ENCODE measurements at places on chromosomes 16 and 17.

- DNase-seq = peak; percentile 43
Measured at GRCh38 chr16:56617212-56618085, 8.1 kb upstream of the MT1E start.

- peak; percentile 77 for DNase-seq
Measured at GRCh38 chr17:49637050-49637449, 40.8 kb downstream of the SPOP start.

DNA sequence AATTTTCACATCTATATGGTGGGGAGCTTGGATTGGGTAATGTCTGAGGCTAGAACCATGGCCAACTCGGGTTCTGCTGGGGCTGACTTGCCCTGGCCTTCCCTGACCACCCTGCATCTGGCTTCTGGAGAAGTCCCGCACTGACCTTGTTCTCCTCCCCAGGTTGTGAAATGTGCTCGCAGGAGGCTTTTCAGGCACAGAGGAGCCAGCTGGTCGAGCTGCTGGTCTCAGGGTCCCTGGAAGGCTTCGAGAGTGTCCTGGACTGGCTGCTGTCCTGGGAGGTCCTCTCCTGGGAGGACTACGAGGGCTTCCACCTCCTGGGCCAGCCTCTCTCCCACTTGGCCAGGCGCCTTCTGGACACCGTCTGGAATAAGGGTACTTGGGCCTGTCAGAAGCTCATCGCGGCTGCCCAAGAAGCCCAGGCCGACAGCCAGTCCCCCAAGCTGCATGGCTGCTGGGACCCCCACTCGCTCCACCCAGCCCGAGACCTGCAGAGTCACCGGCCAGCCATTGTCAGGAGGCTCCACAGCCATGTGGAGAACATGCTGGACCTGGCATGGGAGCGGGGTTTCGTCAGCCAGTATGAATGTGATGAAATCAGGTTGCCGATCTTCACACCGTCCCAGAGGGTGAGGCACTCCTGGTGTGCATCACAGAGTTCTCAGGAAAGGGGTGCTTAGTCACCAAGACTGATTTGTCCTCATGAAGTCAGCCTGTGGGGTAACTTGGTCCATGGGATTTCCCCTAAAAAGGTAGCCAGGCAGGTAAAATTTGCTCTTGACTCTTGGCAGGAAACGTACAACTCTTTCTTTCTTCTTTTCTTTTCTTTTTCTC lies 6.1 kb downstream of the NOD2 start:
- DNase-seq = no peak

GRCh38 chr16:28491230-28491969 lies 474 bp downstream of the CLN3 start:
- peak; percentile 23 for DNase-seq

DNA sequence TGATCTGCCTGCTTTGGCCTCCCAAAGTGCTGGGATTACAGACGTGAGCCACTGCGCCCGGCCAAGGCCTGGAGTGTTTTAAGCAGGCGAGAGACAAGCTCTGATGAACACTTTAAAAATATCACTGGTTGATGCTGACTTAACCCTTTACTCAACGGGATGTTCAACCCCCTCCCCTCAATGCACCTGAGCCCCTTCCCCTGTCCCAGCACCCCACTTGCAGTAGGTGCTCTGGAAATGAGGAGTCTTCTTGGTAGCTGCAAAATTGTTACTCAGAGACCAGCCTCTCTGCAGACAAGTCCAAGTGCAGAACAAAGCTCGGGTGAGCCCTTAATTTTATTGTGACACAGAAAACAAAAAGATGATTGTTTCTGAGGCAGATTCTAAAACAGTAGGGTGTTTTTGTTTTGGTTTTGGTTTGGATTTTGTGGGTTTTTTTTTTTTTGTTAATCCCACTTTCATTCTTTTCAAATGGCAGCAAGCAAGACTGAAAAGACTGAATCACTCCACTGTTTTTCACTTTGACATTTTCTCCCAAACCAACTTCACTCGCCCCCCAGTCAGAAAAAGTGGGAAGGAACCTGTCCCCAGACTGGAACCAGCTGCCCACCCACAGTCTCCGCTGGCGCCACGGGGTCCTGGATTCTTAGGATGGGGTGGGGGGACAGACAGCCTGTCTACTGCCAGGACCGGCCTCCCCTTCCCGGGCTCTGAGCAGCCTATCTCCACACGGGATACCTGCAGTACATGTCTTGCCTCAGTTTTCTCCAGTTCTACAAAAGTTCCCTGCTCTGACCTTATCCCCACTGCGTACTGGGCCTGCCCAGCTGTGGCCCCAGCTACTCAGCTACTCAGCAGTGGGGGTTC lies 5.2 kb upstream of the PLLP start:
- DNase-seq = no peak

- no peak for DNase-seq
Measured at GRCh38 chr16:79098907-79099306, 501.6 kb downstream of the MAF start.

DNA sequence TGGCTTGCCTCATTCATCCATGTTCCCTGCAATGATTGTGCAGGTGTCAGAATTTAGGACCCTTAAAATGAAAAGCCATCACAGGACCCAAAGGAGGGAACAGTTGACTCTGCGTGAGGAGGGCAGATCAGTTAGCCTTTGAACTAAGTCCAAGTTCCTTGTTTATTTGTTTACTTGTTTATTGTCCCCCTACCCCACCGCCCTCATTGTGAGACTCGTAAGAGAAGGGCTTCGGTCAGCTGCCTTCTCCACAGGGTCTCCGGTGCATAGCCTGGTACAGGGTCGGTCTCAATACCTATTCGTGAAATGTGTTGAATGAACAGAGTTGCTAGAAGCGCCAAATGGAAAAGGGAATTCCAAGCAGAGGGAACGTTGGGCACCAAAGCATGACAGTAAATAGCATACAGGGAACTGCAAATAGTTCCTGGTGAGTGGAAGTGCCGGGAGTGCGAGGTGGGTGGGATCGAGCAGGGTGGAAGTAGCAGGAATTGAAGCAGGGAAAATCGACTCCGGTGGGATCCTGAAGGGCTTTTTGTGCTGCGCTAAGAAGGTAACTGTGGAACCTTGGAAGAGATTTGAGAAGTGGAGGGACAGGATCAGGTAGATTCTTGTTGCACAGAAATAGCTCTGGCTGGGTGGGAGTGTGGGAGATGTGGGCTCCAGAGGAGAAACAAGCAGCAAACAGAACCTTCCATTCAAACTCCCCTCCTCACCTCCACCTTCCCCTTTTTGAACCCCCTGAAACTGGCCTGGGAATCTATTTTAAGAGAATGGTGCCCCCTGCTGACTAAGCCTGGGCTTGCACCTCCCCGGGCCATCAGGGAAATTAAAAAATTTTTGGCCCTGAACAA lies 12.7 kb downstream of the SLC35B1 start:
- DNase-seq = no peak

DNA sequence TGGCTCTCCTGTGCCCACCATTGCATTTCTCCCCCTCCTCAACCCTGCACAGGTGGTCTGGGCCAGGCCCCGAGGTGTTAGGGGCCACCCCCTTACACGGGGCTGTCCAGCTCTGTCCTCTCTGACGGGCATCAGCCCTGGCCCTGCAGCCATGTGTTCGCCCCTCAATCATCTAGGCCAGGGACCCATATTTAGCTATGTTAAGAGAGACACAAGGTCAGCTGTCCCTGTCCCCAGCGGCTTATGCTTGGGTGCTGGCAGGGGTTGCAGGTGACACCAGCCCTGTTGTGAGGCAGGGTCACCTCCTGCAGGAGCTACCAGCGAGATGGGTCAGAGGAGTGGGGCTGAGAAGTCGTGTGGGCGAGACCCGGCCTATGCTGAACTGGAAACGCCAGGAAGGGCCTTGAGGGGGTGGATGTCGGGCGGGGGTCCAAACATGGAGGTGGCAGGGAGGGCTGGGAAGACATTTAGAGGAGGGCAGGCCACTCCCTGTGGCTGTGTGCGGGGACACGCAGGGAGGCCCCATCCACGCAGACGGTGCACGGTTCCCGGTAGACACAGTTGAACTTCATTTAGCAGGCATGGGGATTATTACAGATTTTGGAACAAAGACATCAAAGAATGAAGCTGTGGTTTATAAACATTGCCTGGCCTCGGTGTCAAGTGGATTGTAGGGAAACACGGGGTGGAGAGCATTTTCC lies 133.2 kb upstream of the CHMP6 start:
- DNase-seq = no peak

- no peak for DNase-seq
Measured at GRCh38 chr16:576197-576822, 6.5 kb downstream of the PIGQ start.

GRCh38 chr16:31451681-31452351 lies 7.5 kb upstream of the ARMC5 start:
- peak; percentile 80 for DNase-seq

DNA sequence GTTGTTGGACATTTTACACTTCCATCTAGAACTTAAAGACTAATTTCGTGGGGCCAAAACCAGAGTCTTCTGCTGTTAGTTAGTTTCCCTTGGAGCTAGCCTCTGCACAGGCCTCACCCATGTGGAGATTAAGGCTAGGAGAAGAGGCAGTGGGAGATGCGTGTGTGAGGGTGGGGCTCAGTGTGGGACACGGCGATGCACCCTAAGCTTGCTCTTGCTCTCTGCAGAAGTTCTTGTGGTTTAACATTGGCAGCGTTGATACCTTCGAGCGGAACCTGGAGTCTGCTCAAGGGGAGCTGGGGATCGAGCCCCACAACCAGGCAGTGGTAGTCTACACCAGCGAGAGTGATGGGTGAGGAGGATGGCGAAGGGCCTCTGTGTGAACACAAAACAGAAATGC lies 34.0 kb downstream of the DBNDD1 start:
- no peak for DNase-seq

GRCh38 chr17:29169806-29170591 lies 10.2 kb downstream of the MYO18A start:
- DNase-seq = no peak

DNA sequence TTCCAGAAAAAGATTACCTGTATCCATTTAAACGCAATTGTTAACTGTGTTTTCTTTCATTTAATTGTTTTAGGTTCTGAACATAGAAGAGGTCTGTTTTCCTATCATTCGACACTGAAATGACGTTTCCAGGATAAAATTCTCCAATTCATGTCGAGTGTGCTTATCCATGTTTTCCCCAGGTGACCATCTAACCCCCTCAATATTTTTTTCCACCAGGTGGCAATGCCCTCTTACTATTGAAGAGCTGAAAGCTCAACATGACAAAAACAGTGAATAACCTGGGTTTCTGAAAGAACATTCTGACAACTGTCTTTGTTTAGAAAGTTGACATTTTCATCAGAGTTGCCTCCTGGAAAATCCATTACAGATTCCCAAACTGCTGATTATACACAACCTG lies 948.7 kb downstream of the KCNJ2 start:
- peak; percentile 8 for DNase-seq

- no peak for DNase-seq
Measured at GRCh38 chr16:11072420-11073153, 128.2 kb downstream of the CLEC16A start.

GRCh38 chr17:78101112-78101511 lies 27.4 kb downstream of the TMC6 start:
- DNase-seq = no peak

- peak; percentile 26 for DNase-seq
Measured at GRCh38 chr16:53829186-53829747, 125.3 kb downstream of the FTO start.

GRCh38 chr16:85800321-85800669 lies 800 bp downstream of the COX4I1 start:
- DNase-seq = peak; percentile 29

GRCh38 chr17:47299239-47299910 lies 24.4 kb upstream of the EFCAB13 start:
- DNase-seq = no peak

Measured in fibroblast of skin of back (primary cell).